ENCODE measurements at places on chromosomes 4 and X. TPM values are rescaled to one million over a fixed set of nuclear protein-coding genes. Genes with fewer than 3 reads are reported as not detected.

DNA sequence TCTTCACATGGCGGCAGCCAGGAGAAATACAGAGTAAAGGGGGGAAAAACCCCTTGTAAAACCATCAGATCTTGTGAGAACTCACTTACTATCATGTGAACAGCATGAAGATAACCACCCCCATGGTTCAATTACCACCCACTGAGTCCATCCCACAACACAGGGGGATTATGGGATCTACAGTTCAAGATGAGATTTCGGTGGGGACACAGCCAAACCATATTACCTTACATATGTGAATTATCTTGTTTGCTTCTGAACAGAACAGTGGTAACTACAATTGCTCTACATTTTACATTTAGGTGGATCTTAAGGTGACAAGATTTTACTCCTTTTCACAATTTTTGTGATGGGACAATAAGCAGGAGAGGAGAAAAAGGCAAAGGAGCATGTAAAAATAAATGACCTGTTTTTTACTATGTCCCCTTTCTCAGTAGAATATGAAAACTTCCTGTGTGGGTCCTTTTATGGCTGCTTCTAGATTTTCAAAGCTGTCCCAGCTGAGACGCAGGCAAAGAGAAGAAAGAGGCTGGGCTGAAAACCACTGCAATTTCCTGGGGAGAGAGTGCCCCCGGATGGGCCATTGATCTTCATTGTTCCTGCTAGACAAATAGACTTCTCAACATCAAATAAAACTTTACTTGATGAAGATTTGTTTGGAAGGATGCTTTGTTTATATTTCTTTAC, 45.9 kb upstream of the PGM2 start:
- DNase-seq: no peak

- DNase-seq: no peak
Observed at GRCh38 chr4:20019310-20020015, 232.2 kb upstream of the SLIT2 start.

DNA sequence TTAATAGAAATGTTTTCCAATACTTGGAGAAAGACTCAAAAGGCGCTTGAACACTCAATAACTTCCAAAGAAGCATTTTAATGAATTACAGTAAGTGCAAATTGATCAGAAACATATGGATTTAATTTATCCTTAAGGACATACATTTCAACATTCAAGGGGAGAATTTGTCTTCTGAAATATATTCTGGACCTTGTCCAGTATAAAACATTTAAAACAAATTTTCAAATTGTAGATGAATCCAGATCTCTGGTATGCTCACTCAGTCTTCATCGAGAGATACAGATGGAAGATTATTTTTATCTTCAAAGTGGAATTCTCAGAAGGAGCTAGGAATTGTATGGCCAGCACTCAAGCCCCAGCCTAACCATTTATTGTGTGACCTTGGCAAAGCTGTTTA, 310.4 kb downstream of the ZNF674 start:
- DNase-seq: no peak

- DNase-seq: no peak
Observed at GRCh38 chr4:13313856-13314255, 170.3 kb downstream of the RAB28 start.

CDKL2 gene
- 0.13 TPM for total RNA-seq

DNA sequence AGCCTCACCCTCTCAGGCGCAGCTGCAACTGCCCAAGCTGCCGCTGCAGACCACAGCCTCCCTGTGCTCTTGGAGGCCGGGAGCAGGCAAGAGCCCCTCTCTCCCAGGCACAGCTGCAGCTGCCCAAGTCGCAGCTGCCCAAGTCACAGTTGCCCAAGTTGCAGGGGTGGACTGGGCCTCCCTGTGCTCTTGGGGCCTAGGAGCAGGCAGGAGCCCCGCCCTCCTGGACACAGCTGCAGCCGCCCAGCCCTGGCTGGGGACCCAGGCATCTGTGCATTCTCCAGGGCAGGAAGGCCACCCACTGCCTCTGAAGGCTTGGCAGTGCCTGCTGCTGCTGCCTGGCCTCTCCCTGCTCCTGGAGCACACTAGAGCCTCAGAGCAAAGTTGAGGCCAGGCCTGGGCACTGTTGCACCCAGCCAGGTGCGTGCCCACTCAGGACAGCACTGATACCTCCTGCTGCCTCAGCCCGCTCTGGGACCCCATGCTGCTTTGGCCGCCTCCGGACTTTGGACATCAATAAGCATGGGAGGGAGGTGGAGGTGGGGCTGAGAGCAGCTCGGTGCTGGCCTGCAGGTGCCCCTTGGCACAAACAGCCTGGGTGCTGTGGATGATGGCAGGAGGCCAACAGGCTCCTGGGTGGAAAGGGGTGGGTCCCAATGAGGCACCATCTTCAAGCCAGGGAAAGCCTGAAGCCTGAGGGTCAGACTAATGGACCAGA, 247.5 kb downstream of the PDGFC start:
- no peak for DNase-seq

- DNase-seq: no peak
Observed at GRCh38 chr4:12844141-12844540, 640.0 kb downstream of the RAB28 start.

GUCY1A1 gene
- total RNA-seq: not detected

DNA sequence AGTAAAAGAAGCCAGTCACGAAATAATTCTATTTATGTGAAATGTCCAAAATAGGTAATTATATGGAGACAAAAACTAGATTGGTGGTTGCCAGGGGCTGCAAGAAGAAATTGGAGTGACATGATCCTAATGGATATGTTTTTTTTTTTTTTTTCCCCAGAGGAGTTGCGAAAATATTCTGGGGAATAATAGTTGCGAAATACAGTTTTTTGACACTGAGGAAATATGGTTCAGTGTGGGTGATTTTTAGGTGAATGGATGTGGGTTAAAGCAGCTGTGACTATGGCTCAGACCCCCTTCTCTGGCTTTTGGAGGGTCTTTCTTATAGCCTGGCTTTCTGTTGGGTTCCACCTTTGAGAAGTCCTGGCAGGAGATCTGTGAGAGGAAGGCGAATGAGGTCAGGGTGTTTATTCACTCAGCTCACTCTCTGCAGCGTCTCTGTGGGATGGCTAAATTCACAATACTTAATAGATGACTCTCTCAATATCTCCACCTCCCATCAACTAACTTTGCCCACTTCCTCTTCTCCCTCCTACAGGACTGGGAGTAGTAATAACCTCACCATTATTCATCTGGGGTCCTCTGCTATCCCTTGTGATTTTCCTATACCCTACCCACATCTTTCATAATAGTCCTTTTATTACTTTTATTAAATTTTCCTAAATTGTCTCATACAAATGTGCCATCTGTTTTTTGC, 15.3 kb upstream of the RAB9B start:
- no peak for DNase-seq

- DNase-seq: no peak
Observed at GRCh38 chrX:113980953-113981352, 602.9 kb upstream of the HTR2C start.

GRCh38 chr4:141247430-141247780, 26.7 kb downstream of the ZNF330 start:
- DNase-seq: no peak

GRCh38 chr4:99402765-99403164, 32.4 kb downstream of the ADH7 start:
- DNase-seq: no peak

DNA sequence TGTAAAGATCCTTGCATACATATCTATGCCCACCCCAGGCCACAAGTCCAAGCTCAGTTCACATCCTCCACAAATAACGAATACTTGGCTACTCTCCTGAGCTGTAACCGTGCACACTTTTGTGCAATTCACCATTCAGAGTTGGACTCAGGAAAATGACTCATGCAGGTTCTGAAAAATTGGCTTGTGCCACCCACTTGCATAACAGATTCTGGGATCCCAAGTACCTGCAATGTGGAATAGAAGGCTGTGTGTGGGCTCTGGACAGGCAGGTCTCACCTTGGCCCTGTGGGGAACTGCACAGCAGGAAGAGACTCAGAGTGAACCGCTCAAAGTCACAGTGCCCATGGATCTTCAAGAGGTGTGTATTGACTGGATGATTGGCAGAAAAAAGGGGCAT, 502.7 kb downstream of the PACRGL start:
- DNase-seq: no peak

DNA sequence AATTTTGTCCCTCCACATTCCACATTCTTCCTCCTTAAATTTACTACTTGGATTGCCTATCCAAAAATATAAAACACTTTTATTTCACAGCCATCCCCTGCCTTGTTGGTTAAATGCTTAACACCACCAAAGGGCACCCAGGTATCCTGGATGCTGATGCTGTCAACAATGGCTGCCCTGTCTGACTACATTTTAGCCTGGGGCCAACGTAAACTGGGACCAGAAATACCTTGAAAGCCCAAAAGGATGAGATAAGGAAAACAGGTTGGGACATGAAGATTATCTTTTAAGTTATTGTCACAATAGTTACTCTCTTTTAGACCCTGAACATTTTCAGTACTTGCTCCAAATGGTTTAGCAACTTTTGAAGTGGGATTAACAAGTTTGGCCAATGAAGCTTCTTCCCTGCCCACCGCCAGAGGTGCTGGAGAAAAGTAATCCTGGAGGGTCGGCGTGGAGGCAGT, 775 bp upstream of the YIPF6 start:
- no peak for DNase-seq

- DNase-seq: no peak
Observed at GRCh38 chr4:185171373-185172071, 28.5 kb downstream of the SLC25A4 start.

MAGEE2 gene
- total RNA-seq: not detected

GRCh38 chr4:109412776-109413175, 20.8 kb upstream of the SEC24B start:
- no peak for DNase-seq

Measured in pulmonary artery endothelial cell (primary cell).